ENCODE measurements at places on chromosomes 6 and 20.

DNA sequence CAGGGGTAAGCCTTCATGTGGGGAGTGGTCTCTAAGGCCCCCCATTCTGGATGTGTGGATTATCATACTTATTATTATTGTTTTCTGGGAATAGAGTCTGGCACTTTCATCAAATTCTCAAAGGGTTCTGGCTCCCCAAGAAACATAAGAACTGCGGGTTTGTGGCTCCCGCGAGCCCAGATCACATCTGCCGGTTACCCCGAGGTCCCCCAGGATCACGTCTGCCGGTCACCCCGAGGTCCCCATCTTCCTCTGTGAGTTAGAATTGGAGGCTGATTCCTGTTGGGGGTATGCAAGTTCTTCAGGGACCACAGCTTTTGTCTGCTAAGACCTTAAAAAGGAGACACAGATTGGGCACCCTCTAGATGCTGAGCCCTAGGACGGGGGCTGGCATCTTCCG, 116.7 kb upstream of the FRMD1 start:
- no peak for DNase-seq

- DNase-seq = no peak
Observed at GRCh38 chr20:13119583-13119982, 101.5 kb upstream of the ISM1 start.

GRCh38 chr20:45105317-45105716, 4.4 kb upstream of the KCNS1 start:
- no peak for DNase-seq

- no peak for DNase-seq
Observed at GRCh38 chr20:22533823-22534751, 50.3 kb downstream of the FOXA2 start.

- DNase-seq = no peak
Observed at GRCh38 chr6:134049586-134049985, 2.8 kb downstream of the SLC2A12 start.

GRCh38 chr20:57148263-57148662, 118.2 kb downstream of the BMP7 start:
- no peak for DNase-seq

DNA sequence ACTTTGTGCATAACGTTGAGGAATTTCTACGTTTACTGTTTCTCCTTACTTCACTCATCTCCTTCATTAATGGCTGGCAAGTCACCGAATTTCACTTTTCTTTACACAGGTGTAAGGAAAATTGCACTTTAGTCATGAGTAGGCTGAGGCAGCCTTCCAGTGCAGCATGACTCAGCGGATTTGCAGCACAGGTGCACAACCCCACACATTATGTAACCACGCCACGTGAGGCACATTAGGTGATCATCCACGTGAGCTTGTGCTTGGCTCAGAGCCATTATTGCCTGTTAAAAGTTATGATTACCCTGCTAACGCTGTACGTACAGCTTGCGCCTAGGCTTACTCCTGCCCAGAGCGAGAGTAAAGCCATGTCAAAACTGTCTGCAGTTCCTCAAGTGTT, 158.8 kb downstream of the NKAIN2 start:
- DNase-seq = no peak

DNA sequence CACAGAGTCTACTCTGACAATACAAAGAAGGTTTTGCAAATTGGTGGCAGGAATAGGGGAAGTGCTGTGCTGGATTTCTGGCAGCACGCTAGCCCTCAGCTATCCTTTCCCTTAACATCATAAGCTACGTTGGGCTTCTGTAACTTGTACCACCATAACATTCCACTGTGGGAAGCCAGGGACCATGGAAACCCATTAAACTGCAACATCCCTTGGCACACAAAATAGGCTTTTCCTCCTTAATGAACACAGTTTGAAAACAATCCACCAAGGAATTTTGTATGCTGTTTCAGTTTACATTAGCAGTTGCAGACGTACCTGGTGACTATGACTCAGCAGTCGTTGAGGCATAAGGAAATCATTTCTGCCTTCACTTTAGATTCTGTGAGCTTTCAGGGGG, 203.9 kb upstream of the RAB32 start:
- DNase-seq = no peak

DNA sequence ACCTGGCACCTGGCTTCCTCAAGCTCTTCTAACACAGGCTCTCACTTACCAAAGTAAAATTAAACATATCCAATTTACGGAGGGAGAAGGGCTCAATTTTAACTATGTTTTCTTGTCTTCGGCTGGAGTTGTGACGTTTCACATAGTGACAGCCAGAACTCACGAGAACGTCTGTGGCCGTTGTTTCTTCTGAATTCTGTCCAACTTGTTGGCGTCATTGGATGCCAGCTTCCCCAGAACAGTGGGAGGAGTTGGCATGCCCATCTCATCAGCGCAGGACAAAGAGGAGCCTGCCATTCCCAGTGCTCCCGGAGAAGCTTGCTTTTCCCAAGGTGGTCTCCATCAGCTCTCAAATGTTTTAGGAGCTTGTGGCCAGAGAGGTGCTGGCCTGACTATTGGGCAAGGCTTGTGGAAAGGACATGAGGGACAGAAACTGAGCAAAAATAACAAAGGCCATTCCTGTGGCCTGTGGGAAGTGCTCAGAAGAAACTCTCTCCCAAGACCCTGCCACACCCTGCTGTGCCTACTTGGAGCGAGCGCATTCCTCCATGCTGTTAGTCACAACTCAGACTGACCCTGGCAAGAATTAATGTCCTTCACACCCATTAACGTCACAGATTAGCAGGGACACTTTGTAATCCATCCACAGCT, 265.4 kb upstream of the CDH4 start:
- DNase-seq = no peak

DNA sequence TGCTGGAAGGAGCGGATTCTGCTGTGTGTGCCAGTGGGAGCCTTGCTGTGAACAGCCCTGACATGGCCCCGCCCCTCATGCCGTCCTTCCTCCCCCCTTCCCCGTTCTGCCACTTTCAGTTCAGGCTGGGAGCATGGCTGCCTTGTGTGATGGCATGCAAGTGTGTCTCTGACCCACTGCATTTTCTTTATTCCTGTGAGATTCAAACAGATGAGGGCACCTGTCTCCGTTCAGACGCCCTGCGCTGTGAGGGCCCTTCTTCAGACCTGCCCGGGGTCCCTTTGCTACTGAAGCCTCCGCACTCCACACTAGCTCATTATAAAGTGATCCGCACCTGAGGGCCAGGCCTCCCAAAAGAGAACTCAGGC, 88.3 kb downstream of the TAF4 start:
- DNase-seq = no peak

- no peak for DNase-seq
Observed at GRCh38 chr6:23357185-23357766, 768.7 kb upstream of the NRSN1 start.

- DNase-seq = no peak
Observed at GRCh38 chr6:106785298-106785697, 155.9 kb downstream of the QRSL1 start.

DNA sequence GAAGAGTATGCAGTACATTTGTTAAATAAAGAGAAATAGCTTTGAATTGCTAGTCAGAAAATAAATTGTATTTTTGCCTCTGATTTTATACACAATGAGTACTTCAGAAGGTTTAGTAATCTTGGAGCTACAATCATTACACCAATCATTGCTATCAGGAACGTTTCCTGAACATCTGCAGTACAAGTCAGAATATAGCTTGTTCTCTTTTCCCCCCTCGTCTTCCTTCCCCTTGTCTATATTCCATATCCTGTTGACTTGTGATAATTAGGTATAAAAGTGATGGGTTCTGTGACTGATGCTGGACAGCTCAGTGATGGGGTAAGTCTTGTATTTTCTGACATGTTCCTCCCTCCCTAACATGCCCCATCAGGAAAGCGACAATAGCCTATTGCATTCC, 94.0 kb downstream of the AHI1 start:
- DNase-seq = no peak

- DNase-seq = no peak
Observed at GRCh38 chr6:11682561-11682975, 96.0 kb downstream of the ADTRP start.

DNA sequence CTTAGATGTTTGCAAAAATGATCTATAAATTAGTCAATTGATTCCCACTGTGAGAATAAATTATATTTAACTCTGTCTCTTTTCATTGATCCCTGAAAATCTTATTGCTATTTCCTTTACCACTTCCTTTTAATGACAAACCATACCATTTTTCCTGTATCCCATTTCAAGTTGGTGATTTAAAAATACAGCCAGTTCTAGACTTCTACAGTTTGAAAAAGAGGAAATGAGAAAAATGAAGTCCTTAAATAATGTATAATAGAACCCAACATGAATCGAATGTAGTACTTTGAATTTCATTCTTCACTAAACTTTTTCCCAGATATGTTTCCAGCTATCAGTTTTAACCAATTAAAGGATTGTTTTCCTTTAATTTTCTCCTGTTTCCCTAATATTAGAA, 29.5 kb upstream of the SDHAF4 start:
- DNase-seq = no peak

DNA sequence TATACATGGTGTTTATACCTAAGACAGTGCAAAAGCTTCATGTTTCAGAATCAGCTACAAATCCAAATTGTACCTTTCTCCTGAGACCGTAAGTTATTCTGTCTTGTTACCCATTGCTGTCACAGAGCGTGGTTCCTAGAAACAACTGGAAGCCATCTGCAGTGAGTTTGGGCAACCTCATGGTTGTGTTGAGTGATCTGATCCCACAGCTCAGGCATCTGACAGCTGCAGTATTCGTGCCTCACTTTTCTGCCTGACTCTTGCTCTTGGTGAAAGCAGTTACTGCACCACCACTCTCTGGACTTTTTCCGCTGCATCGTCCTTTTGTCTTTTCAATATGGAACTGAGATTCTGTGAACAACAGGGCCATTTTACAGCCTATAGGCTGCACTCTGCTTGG, 752.6 kb downstream of the MAFB start:
- no peak for DNase-seq

GRCh38 chr6:43915208-43915869, 145.3 kb downstream of the VEGFA start:
- no peak for DNase-seq

GRCh38 chr6:38182426-38182825, 362.9 kb downstream of the ZFAND3 start:
- no peak for DNase-seq

GRCh38 chr20:41951615-41952014, 333.4 kb upstream of the CHD6 start:
- DNase-seq = no peak

GRCh38 chr20:47677635-47678453, 107.4 kb downstream of the SULF2 start:
- peak; percentile 24 for DNase-seq

- no peak for DNase-seq
Observed at GRCh38 chr6:28267695-28268059, 734 bp downstream of the ZSCAN26 start.

DNA sequence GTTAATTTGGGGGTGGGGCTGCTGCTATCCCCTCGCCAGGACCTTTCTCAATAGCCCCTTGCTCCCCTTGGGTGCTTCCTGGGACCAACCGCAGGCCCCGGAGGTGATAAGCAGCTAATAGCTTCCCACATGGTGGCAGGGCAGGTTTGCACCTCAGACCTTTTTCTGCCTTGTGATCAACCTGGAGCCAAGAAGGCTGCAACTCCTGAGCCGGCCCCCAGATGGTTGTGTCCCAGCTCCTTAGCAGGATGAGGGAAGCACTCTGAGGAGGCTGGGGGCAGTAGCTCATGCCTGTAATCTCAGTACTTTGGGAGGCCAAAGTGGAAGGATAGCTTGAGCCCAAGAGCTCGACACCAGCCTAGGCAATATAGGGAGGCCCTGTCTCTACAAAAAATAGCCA, 85.5 kb downstream of the BMP7 start:
- no peak for DNase-seq

DNA sequence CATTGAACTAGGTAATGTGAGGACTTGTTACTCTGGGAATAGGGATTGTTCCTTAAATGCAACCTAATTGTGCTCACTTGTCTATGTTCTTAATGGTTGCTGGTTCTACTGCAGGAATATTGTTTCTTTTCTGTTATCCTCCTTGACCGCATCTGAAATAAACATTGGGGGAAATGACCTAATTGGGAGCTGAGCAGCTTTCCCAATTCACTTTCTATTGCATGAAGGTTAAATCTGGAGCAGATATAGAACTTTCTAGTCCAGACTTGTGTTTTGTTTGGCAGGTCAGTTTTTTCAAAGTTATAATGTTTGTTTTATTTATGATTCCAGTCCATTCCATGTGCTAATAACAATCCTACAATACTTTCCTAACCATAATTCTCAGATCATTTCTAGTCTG, 981.0 kb upstream of the CITED2 start:
- DNase-seq = no peak

- no peak for DNase-seq
Observed at GRCh38 chr6:107128577-107128976, 13.3 kb upstream of the BEND3 start.
